T-helper 22 cell (primary cell): ENCODE measurements at places on chromosomes 5 and 9.

DNA sequence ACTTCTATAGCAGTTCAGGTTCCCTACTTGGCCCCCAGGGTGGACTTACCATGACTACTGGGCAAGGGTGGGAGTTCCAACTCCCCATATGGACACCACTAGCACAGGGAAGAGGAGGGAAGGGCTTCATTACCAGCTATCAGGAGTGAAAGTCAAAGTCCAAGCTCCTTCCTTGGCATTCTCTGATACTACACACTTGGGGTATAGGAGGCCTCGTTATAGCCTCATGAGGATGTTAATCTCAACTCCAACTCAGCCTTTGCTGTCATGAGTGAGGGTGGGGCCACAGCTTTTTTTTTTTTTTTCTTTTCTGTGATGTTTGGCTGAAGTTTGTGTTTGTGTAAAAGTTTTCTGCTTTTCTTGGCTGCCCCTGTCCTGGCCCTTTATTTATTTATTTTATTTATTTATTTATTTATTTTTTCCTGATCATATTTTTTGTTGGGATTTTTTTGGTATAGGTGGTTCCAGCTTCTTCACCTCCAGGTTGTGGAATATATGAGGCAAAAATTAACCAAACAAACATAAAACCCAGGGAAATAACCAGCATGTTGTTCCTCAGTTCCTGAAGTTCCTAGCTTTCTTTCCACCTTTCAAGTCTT is 8.7 kb downstream of the GARIN3 start:
- no peak for DNase-seq

DNA sequence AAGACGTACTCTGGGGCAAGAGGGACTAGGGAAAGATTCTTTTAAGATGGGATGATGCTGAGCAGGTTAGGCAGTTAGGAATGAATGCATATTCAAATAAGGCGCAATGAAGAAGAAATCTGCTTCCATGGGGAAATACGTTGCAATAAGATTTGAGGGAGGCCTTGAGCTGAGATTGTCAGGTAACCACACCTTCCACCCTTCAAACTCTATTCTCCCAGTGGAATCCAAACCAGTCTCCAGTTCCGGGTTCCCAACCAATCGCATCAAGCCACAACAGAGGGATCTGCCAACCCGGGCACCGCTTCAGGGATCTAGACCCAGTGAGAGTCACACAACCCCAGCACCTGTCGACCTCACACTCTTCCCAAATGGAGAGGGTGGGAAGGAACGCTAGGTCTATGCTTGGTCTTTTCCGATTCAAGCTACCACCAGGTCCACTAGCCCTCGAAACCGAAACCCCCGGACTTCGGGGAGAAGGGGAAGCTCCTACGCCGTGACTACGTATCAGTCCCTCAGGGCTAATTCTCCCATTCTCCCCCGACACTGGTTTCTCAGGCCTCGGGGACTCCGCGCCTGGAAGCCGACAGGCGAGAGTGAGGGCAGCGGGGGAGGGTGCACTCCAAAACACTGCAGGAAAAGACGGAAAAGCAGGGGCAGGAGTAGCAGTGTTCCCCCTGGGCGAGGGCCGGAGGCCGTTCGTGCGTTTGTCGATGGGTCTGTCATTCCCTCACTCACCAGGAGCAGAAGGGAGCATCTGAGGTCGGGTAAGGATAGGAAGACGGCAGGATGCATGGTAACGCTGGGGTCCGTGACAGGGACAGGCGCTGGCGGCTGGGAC is 534 bp downstream of the ERP44 start:
- DNase-seq = peak; percentile 38

GRCh38 chr9:124749284-124749683 is 21.8 kb downstream of the NR6A1 start:
- no peak for DNase-seq

- no peak for DNase-seq
These were observed 576.2 kb downstream of the BNC2 start for GRCh38 chr9:16294133-16294770.

- DNase-seq = no peak
These were observed 382.3 kb downstream of the IRX2 start for GRCh38 chr5:2369178-2369577.

GRCh38 chr5:140072812-140073211 is 29.7 kb upstream of the NRG2 start:
- DNase-seq = no peak

DNA sequence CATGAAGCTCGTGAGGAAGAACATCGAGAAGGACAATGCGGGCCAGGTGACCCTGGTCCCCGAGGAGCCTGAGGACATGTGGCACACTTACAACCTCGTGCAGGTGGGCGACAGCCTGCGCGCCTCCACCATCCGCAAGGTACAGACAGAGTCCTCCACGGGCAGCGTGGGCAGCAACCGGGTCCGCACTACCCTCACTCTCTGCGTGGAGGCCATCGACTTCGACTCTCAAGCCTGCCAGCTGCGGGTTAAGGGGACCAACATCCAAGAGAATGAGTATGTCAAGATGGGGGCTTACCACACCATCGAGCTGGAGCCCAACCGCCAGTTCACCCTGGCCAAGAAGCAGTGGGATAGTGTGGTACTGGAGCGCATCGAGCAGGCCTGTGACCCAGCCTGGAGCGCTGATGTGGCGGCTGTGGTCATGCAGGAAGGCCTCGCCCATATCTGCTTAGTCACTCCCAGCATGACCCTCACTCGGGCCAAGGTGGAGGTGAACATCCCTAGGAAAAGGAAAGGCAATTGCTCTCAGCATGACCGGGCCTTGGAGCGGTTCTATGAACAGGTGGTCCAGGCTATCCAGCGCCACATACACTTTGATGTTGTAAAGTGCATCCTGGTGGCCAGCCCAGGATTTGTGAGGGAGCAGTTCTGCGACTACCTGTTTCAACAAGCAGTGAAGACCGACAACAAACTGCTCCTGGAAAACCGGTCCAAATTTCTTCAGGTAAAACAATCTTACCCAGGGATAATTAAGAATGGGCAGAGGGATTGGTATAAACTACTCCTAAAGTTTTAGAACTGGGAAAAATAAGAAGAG is 12.9 kb downstream of the ITGA1 start:
- DNase-seq = peak; percentile 45

DNA sequence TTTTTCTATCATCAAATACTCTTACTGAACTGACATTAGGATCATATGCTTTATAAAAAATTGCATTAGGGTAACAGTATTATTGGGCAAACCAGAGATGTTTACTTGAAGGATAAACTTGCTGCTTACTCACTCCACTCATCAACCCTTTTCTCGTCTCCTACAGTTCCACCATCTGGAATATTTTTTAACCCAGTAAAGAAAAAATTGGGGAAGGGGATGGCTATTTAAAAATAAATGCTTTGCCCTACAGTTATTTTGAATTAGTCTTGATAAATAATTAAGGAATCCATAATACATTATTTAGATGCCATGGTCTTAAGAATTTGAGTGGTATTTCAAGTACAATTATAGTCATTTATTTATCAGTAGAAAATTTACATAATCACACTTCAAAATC is 225.8 kb downstream of the MEF2C start:
- no peak for DNase-seq

- DNase-seq = no peak
These were observed 540.6 kb downstream of the EBF1 start for GRCh38 chr5:158559066-158559465.

DNA sequence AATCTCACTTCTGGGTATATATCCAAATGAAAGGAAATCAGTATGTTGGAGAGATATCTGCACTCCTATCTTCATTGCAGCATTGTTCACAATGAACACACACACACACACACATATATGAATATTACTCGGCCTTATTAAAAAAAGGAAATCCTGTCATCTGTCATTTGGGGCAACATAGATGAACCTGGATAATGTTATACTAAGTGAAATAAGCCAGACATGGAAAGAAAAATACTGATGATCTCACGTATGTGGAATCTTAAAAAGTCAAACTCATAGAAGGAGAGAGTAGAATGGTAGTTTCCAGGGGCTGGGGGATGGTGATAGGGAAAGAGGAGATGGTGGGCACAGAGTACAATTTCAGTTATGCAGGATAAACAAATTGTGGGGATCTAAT is 100.3 kb downstream of the EMB start:
- no peak for DNase-seq

GRCh38 chr9:80437091-80437640 is 865.4 kb downstream of the TLE4 start:
- DNase-seq = no peak

DNA sequence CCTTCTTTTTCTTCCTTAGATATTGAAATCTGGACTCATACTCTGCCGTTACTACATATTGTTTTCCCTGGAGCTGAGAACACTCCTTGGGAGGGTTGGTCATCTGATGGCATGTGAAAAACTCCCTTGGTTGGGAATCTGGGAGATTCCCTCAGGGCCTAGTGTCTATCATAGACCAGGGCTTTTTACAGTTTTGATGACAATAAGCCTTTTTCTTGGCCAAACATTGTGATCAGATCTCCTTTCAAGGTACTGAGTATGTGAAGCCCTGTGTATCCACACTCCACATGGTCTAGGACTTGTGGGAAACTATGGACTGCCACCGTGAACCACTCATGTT is 32.9 kb downstream of the TMEM252 start:
- DNase-seq = no peak

- DNase-seq = no peak
These were observed 54.8 kb downstream of the COL27A1 start for GRCh38 chr9:114210136-114210535.

GRCh38 chr9:116900543-116900942 is 213.4 kb downstream of the TRIM32 start:
- no peak for DNase-seq

DNA sequence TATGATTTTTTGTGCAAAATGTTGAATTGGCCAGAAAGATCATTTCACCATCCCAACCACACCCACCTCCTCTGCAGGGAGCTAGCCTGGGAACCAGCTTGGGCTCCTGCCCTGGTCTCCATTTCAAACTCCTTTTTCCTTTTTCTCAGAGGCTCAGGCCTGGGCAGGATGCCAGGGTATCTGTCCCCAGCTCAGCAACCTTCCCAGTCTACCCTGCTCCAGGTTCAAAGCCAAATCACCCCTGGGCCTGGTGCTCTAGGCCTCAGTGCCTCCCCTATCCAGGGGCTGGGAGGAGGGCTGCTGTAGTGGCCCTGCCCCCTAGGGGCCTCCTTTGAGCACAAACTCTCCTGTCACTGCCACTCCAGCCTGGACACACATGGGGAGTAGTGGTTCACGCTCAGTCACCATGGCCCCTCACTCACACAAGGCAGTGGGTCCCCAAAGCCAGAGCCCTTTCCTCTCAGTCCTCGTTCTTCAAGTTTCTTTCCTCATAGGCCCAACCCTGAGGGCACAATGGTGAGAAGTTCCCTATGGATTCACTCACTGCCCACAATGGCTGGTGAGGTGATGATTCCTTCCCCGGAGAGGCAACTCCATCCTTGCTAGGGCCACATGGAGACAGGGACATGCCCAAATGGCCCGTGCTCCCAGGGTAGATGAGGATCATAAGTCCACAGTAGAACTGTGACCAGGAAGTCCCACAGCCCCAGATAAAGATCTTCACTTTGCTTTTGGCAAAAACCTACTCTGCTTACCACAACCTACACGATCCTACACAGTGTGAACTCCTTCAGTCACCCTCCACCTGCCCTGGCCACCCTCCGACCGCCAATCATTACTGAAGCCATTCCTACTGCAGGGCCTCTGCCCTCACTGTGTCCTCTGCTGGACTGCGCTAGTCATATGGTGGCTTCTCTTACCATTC is 1.6 kb upstream of the ST6GALNAC4 start:
- no peak for DNase-seq

DNA sequence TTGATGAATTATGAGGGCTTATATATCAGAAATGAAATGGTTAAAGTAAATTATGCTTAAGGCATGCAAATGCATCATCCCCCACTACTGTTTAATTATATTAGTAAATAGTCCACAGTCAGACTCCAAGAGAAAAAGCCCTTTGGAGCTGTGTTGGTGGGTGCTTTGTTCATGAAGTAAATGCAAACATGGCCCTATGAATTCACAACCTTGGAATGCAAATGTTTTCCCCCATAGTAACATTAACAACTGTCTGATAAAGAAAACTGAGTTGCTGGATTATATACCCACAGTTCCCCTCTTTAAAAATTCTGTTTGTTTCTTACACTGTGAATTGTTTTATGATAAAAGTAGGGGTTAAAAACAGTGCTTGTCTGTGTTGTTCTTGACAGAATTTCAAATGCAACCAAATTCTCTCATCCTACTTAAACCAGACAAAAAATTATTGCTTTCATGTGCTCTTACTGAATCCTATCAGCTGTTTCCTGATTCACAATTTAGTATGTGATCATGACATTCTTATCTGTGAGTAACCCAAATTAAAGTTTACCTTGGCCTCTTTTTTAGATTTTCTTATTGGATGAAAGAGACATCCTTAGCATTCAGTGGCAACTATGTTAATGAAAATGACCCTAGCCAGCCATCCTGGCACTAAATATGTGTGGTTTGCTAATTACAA is 48.5 kb upstream of the SNCAIP start:
- no peak for DNase-seq

GRCh38 chr5:17150531-17150930 is 66.9 kb upstream of the BASP1 start:
- no peak for DNase-seq

GRCh38 chr9:137012694-137013570 is 15.1 kb downstream of the ABCA2 start:
- DNase-seq = no peak

- DNase-seq = no peak
These were observed 46.1 kb downstream of the NR6A1 start for GRCh38 chr9:124725068-124725452.

DNA sequence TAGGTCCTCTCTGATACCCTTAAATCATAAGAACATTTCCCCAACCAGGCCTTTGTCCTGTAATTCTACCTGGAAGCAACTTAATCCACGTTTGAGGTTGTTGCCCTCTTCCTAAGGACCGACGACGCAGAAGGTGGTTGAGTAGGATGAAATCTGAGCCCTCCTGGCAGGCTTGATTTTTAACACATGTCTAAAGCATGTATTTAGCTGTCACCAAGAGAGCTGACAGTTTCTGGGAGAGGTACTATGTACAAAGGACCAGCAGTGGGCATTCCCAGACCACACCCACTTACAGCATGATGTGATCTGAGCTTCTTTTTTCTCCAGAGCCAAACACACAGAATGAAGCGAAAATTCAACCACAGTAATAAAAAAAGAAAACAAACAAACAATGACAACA is 260.9 kb downstream of the SH3GL2 start:
- no peak for DNase-seq

- DNase-seq = no peak
These were observed 303.0 kb downstream of the PARP8 start for GRCh38 chr5:50969151-50970031.

DNA sequence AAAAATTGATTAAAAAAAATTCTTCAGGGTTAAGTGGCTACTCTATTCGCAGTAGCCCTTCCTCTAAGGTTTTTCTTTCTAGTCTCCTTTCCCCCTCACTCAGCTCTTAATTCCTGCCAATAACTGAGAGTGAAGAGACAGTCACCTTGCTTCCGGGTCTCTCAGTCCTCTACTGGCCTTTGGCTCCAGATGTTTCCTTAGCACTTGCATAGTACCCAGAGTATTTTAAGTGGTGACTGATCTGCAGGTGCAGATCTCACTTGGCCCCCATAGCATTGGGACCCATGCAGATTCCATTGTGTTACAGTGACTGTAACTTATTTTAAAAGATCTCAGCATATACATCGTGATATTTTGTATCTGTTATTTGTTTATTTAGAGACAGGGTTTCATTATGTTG is 66.2 kb downstream of the GCNT1 start:
- DNase-seq = no peak
